CD4-positive, alpha-beta T cell treated with Interleukin-17A for 1 hour (primary cell): ENCODE measurements at places on chromosomes 7 and 10.

DNA sequence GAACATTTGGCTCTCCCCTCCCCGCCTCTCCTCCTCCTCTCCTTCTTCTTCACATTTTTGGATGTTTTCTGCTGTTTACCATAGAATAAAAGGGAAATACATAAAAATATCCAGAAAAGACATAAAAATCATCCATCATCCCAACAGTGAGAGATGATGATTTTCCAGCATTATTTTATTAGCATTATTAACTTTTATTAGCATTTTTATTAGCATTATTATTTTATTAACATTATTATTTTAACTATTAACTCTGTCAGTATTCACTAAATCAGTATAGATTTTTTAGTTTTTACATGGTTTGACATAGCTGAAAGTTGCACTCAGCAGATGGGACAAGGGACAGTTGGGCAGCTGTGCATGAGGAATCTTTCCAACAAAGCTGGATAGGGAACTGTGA lies 16.2 kb upstream of the SLC35B4 start:
- no peak for DNase-seq

GRCh38 chr7:1567049-1567771 lies 2.6 kb downstream of the PSMG3 start:
- DNase-seq: no peak

GRCh38 chr7:155930061-155930460 lies 117.8 kb upstream of the SHH start:
- DNase-seq: no peak

DNA sequence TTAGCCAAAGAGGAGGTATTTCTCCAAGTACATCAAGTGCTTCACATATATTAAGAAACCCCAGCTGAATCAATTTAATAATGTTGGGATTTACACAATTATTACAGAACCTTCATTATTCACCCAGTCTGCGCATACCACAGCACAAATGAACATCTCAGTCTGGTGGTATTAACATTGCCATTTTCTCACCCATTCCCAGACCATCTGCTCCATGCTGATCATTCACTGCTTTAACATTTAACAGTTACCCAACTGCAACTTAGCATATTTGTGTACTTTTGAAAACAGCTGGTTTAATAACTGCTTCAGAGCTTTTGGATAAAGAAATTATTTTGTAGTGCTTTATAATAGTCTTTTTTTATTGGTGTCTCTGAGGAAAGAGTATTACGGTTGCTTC lies 1072.1 kb downstream of the NXPH1 start:
- DNase-seq: no peak

GRCh38 chr10:72087392-72087968 lies 871 bp downstream of the SPOCK2 start:
- DNase-seq: peak; percentile 41

- DNase-seq: no peak
Observed at GRCh38 chr10:7942859-7943258, 111.6 kb upstream of the GATA3 start.

DNA sequence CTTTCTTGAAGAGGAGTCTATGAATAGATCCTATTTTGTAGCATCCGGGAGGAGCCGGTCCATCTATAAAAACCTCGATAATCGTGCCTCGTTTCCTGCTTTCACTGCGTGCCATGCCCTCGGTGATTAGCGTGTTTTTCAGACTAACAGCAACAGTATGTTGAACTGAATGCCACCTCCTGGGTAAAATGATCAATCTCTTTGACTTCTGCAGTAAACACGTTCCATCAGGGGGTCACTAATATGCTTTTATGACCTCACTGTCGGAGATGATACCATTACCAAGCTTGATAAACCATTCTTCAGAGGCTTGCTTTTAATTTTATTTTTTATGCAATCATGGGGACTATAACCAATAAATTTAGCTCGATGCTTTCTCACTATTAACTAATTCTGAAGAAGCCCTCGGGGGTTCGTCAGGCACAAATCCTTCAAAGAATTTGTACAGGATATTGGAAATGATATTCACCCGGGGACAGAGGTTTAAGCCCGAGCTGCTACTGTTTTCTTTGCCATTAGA lies 228.3 kb downstream of the ADARB2 start:
- no peak for DNase-seq

GRCh38 chr10:57049096-57049495 lies 688.0 kb upstream of the ZWINT start:
- no peak for DNase-seq

- DNase-seq: no peak
Observed at GRCh38 chr7:102439963-102440795, 6.8 kb downstream of the ORAI2 start.

DNA sequence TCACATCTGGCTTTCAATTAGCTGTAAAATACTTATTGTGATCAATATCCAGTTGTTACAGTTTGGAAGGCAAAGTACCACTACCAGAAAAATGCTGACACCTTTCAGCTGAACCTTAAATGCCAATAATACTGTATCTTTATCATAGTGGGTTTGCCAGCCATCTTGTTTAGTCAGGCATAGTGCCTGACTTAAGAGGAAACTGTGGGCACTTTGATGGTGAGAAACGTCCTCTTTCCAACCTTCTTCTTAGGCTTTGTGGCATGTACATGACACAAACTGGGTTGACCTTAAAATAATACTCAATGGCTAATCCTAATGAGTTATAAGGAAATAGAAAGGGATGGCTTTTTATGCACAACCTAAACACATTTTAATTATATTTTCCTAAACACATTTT lies 52.3 kb upstream of the PRR15 start:
- no peak for DNase-seq

DNA sequence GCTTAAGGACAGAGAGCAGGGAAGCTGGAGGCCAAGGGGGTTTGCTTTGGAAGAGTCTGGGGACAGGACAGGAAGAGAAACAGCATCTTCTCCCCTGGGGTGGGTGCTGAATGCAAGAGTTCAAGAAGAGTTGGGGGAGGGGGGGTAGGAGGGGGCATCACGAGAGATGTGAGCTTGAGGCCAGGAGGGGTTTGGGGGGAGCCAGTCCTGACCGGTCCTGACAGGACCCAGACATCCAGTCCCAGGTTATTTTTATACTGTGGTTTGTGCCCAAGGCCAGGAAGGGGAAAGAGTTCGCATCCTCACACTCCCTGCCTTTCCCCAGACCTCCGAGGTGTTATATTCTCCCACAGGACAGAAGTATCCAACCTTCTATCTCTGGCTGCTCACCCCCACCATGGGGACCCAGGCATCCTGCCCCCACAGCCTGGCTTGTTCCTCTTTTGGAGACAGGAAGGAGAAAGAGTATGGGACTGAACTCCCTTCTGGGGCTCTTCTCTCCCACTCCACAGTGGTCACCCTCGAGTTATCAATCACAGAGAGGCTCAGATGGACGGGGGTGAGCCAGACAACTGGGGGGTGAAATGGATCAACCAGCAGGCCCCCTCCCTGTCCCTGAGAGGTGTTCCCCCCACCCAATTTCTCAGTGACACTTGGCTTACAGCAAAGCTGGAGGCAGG lies 2.8 kb downstream of the TSC22D4 start:
- DNase-seq: no peak

GRCh38 chr7:136293272-136293671 lies 316.1 kb upstream of the MTPN start:
- no peak for DNase-seq

DNA sequence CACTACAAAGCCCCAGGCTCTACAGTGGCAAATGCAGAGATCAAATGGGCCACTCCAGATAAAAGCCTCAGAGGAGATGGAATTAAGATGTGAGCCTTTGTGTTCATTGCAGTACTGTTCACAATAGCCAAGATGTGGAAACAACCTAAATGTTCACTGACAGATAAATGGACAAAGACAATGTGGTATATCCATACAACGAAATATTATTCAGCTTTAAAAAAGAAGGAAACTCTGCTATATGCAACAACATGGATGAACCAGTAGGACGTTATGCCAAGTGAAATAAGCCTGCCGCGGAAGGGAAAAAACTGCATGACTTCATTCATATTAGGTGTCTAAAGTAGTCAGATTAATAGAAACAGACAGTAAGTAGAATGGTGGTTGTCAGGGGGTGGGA lies 170.5 kb upstream of the TBX20 start:
- no peak for DNase-seq

GRCh38 chr7:144761493-144761892 lies 74.4 kb downstream of the TPK1 start:
- DNase-seq: no peak

DNA sequence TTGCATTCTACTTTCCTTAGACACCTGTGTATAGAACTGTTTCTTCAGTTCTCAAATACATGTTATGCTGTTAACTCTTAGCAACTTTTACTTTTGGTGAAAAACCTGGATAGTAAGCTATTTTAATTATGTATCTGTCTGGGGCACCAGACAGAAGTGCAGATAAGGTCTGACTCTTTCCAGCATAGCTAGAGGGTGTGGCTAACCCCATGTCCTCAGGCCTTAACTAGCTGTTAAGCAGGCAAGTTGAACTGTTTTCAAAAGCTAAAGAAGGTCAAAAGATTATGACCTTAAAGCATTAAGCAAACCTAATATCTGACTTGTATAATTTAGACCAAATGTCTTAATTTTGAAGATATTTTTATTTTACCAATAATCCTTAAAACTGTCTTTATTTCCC lies 45.1 kb upstream of the INHBA start:
- no peak for DNase-seq

DNA sequence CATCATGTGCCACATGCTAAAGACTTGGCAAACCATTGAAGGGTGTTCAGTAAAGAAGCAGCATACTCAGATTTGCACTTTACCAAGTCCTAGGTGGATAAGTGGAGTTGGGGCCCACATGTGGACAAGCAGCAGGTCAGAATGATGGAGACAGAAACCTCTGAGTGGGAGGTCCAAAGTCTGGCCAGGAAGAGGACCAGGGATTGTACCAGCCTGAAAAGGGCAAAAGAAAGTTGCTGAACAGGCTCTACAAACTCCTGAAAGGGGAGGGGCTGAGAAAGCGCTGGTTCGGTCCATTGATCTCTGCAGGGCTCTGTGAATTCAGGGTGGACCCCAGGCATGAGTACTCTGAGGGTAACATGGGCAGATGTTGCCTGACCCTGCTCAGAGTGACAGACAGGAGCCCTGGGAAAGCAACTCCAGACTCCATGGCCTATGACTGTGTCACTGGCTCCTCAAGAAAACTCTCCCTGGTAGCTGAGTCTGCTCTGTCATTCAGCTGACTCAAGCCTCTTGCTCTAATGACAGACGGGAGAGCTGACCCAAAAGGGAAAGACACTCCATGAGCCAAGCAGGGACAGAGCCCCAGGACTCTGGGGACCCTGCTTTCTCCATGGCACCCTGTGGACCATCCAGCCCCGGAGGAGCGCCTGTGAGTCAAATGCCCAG lies 68.5 kb downstream of the TBXAS1 start:
- DNase-seq: no peak

DNA sequence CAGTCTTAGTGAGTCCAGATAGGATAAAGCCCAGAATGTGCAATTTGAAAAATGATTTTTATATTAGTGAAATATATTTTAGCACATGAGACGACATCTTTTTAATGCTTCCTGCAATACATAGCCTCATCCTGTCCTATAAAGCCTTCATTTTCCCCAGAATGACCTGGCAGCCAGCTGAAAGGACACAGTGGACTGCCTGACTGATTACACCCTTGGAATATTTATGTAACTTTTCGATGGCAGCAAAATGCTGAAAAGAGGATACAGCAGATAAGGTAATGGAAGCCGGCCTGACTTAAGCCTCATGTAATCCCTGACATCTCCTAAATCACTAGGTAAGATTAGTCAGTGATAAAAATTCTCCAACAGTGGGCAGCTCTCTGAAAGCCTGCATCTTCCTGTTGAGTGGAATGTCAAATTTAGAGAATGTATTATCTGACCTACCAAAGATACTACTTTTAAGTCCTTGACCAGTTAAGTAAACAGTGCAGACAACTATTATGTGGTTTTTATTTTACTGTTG lies 210.7 kb upstream of the STEAP1 start:
- no peak for DNase-seq

- DNase-seq: no peak
Observed at GRCh38 chr7:151814400-151815009, 62.4 kb downstream of the PRKAG2 start.

DNA sequence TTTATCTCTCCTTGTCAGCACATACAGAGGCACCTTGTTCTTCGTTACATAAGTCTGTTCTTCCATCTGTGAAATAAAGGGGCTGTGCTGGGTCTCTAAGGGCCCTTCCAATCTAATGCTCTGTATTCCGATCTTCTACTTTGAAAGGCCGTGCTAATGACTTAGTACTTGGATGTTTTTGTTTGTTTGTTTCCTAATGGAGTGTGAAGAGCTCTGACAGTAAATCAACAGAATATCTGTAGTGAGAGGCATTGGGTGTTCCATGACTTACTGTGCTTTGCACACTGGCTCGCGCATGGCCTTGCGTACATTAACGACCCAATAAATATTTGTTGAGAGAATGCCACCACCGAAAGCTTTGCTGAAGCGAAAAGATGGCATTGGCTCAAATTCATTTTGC lies 162.1 kb downstream of the CHN2 start:
- no peak for DNase-seq

GRCh38 chr7:35700865-35701264 lies 5.9 kb upstream of the HERPUD2 start:
- DNase-seq: no peak

- DNase-seq: no peak
Observed at GRCh38 chr7:132218876-132219275, 357.4 kb downstream of the PLXNA4 start.

DNA sequence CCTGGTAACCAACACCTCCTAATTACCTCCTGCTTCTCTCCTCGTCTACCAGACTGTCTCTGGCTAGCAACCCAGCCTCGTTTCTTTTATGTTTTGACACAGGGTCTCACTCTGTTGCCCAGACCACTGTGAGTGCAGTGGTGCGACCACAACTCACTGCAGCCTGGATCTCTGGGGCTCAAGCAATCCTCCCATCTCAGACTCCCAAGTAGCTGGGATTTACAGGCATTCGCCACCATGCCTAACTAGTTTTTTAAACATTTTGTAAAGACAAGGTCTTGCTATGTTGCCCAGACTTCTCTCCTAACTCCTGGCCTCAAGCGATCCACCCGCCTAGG lies 10.2 kb downstream of the TNRC18 start:
- no peak for DNase-seq

- no peak for DNase-seq
Observed at GRCh38 chr10:101208543-101208942, 20.7 kb downstream of the LBX1 start.

- DNase-seq: no peak
Observed at GRCh38 chr7:129332254-129333035, 101.8 kb upstream of the STRIP2 start.
